Stimulated activated CD8-positive, alpha-beta memory T cell treated with anti-CD3 and anti-CD28 coated beads, Interleukin-12 subunit alpha, Interleukin-12 subunit beta, amount 100 ng/mL, for 4 hours (primary cell): ENCODE measurements at places on chromosomes 16 and 17.

DNA sequence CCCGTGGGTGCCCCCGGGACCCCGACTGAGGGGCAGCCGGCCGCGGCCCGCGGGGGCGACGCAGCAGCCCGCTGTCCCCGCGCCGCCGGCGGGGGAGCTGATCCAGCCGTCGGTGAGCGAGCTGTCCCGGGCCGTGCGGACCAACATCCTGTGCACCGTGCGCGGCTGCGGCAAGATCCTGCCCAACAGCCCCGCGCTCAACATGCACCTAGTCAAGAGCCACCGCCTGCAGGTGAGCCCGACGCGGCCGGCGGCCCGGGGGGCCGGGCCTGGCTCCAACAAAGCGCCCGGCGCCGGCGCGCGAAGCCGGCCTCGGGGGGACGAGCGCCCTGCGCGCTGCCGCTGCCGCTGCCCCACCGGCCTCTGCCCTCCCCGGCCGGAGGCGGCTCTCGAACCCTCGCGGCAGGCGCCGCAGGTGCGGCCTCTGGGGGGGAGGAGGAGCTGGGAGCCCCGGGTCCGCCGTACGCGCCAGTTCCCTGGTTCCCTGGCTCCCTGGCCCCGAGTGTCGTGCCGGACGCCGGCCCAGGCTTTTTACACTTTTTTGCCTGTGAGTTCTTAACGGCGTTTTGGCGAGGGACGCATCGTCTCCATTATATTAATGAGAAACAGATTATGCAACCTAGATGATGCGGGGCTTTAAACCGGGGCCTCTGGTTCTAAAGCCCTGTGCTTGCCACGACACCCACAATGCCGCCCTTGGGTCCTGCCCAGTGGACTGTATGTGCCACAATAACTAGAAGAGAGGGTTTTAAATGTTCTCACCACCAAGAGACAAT is 521 bp downstream of the ATMIN start:
- DNase-seq = no peak

DNA sequence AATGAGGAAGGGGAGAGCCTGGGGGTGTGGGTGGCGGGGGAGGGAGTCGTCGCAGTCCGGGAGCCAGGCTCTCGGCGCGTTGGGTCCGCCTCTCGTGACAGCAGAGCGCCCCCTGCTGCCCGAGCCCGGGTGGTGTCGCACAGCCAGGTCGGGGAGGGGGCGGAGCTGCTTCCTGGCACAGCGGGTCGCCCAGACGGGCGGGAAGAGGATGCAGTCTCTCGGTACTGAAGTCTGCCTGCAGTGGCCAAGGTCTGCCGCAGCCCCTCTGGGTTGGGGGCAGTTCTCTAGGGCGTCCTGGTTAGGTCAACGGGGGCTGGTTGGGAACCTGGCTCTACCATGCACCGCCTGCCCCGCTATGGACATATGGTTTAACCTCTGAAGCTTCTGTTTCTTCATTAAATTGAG is 38.2 kb upstream of the CCDC182 start:
- DNase-seq = peak; percentile 45

DNA sequence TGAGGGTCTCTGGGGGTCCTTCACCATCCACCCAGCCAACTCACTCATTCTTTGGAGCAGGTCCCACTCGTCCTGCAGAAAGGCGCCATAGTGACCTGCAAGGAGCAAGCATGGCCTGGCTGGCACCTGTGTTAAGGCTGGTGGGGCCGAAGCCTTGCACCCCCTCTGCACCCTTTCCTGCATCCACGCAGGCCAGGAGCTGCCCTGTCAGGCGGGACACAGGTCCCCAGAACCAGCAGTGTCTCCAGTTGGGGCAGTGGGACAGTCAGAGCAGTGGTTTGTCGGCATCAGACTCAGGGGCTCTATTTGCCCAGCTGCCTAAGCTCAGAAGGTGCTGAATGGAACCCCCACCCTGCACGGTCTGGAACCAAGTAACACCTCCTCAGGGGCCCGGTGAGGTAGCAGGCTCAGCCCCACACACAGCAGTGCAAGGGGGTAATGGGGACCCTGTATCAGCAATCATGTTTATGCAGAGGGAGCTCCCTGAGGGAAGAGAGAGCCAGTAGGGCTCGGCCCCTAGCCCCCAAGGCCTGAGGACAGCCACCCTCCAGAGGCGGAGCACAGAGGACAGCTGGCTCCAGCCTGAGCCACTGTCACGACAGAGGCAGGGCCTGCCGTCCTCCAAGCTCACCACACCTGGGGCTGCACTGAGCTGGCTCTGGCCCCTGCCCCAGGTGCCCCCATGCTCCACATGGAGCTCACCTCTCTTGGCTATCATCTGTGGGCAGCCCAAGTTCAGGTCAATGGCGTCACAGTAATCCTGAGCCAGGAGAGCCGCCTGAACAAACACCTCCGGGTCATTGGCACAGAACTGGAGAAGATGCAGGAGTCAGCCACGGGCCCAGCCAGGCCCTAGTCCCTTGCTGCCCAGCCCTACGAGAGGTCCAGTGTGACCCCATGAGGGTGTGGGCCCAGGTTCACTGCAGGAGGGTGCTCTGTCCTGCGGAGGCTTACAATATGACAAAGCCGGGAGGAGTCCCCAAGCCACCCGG is 1.9 kb downstream of the DUS1L start:
- DNase-seq = no peak

GRCh38 chr17:80361495-80362220 is 53.3 kb upstream of the ENDOV start:
- DNase-seq = no peak

DNA sequence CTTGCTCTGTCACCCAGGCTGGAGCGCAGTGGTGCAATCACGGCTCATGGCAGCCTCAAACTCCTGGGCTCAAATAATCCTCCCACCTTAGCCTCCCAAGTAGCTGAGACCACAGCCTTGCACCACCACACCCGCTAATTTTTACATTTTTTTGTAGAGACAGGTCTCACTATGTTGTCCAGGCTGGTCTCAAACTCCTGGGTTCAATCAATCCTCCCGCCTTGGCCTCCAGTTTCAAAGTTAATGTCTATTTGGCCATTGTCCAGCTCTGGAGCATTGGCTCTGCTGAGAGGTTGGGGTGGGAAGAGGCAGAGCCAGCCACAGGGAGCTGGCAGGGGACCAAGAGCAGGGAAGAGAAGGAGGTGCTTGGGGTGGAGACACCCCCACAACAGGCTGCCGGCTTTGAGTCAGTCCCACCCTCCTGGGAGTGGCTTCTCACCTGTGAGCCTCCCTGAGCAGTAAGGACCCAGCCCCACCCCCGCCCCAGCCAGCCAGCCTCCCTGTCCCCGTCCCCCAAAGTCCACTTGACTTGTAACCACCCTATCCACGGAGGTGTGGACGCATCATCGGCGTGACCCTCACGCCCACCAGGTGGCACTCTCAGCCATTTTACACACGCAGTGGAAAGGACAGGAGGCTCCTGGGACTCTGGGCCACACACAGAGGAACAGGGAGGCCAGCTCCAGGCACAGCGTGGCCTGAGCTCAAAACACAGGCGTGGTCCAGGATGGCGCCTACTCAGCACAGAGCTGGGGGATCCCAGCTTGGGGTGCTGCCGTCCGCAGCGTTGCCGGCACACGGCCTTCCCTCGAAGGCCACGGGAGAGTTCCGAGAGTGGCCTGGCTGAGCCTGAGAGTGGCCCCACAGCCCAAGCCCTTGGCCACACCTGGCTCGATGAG is 22.8 kb upstream of the PVALEF start:
- DNase-seq = peak; percentile 19

DNA sequence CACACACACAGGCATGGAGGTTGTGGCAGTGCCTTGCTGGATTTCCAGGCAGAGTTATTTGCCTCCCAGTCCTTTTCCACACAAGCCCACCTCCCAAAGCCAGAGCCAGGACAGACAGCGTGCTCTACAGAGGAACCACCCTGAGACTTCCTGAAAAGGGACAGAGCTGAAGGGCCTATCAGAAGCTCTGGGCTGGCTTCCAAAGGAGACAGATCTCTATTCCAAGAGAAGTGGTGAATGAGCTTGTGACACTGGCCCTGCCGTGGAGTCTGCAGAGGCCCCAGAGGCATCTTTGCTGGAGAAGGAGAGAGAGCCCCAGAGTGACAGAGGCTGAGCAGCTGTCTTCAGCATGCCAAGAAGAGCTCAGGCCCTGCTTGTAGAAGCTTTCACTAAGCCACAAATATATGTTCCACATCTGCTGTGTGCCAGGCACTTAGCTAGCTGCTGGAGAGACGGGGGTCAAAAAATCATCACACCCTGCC is 8.3 kb upstream of the LPCAT2 start:
- no peak for DNase-seq

DNA sequence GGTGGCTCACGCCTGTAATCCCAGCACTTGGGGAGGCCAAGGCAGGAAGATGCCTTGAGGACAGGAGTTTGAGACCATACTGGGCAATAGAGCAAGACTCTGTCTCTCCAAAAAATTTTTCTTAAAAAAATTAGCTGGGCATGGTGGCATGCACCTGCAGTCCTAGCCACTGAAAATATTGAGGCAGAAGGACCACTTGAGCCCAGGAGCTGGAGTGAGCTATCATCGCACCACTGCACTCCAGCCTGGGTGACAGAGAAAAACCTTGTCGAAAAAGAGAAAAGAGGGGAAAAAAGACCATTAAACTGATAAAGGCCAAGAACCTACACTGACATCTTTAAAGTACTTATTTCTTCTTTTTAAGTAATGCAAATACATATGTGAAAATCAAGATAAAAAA is 53.4 kb upstream of the ITGA2B start:
- DNase-seq = no peak

- DNase-seq = no peak
Observed at GRCh38 chr17:44965481-44966234, 2.4 kb downstream of the C1QL1 start.
